ENCODE measurements at places on chromosomes 5 and 9.

- no peak for DNase-seq
These were observed 44.2 kb downstream of the SARDH start for GRCh38 chr9:133693703-133694529.

GRCh38 chr5:26026044-26026443, 1012.3 kb downstream of the CDH9 start:
- DNase-seq = no peak

- DNase-seq = no peak
These were observed 53.7 kb upstream of the VLDLR start for GRCh38 chr9:2567922-2568321.

GRCh38 chr5:139473105-139473504, 2.3 kb downstream of the SMIM33 start:
- no peak for DNase-seq

DNA sequence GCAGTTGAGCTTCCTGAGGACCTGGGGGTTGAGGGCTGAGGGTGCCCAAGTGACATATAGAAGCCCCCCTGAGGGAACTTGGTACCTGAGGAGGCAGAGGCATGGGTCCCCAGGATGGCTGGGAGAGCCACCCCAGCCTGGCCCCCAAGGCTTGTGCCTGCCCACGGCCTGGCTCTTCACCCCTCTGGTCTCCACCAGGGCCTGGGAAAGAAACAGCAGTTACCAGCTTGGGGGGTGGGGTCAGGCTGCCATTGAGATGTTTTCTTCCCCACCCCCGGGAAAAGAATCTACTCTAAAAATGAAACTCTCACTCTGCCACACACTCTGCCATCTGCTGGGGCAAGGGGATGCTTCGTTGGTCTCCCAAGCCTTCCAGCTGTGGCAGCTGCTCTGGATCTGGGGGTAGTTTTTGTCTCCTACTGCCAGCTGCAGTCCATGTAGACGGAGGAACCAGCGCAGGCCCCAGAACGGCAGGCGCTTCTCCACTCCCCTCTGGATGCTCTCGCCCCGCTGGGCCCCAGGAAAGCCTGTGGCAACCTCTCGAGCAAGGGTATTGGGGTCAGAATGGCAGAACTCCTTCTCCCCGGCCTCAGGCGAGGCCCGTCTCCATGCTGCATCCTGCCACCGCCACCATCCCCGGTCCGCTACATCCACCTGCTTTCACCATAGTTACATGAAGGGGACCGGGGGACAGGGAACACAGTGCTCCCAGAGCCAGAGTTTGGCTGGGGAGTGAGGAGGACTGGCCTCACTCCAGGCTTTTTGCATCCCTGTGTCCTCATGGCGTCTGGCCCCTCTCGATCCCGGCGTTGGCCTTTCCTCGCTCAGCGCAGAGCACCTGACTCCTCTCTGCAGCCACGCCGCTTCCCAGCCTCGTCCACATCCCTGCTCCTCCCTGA, 123.5 kb downstream of the DAB2IP start:
- DNase-seq = no peak

- DNase-seq = no peak
These were observed 62.5 kb downstream of the IPO11 start for GRCh38 chr5:62475072-62475471.

GRCh38 chr5:175494264-175495183, 16.2 kb downstream of the SFXN1 start:
- DNase-seq = no peak

GRCh38 chr9:5764130-5764868, 68.6 kb downstream of the ERMP1 start:
- DNase-seq = no peak

DNA sequence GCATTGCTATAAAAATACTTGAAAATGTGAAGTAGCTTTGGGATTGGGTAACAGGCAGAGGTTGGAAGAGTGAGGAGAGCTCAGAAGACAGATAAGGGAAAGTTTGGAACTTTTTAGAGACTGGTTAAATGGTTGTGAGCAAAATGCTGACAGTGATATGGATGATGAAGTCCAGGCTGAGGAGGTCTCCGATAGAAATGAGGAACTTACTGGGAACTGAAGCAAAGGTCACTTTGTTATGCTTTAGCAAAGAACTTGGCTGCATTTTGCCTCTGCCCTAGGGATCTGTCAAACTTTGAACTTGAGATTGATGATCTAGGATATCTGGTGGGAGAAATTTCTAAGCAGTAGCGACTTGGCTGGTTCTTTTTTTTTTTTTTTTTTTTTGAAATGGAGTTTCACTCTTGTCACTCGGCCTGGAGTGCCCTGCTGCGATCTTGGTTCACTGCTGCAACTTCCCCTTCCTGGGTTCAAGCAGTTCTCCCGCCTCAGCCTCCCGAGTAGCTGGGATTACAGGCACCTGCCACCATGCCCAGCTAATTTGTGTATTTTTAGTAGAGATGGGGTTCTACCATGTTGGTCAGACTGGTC, 998.9 kb downstream of the TLE1 start:
- DNase-seq = no peak

DNA sequence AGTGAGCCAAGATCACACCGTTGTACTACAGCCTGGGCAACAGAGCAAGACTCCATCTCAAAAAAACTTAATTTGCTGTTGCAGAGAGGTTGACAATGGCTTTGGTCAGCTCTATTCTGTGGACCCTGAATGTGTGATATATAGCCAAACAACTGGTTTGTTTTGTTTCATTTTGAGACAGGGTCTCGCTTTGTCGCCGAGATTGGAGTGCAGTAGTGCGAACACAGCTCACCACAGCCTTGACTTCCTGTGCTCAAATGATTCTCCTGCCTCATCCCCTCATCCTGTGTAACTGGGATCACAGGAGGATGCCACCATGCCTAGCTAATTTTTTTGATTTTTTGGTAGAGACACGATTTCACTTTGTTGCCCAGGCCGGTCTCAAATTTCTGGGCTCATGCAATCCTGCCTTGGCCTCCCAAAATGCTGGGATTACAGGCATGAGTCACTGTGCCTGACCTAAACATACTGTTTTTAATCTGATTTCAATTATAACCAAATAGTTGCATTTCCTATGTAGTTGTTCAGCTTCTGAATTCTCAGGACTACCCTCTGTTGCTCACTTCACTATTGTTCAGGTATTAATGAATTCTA, 9.8 kb downstream of the RNF183 start:
- DNase-seq = no peak

DNA sequence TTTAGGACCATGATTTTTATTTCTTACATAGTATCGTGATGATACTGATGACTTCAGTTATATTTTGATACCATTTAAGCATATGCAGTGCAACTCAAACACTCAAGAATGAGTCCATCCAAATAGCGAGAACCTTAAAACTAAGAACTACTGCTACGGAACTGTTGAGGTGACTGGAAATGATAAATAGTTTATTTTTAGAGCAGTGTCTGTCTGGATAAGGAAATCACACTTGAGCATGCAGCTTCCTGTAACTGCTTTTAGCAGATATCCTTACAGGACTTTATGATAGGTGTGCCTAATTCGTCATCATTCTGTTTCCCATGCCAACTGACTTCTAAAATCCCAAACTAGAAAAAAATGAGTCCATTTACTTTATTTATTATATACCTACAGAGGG, 85.5 kb downstream of the ADGRV1 start:
- no peak for DNase-seq

DNA sequence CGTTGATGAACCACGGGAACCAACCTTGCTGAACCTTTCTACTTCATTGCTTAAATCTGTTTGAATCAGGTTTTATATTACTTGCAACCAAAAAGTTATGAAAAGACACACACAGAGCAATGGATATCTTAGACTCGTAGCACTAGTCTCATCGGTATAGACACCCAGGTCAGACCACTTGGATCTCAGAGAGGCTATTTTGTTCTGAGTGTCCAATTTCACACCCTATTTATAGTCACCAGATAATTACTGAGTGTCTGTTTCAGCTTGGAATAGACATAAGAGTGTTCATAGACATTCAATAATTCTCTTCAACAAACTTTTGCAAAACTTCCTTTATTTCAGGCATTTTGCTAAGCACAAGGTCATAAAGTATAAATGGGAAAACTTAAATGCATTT, 145.4 kb upstream of the EGFLAM start:
- no peak for DNase-seq

- no peak for DNase-seq
These were observed 24.4 kb downstream of the ZNF474 start for GRCh38 chr5:122153774-122154173.

DNA sequence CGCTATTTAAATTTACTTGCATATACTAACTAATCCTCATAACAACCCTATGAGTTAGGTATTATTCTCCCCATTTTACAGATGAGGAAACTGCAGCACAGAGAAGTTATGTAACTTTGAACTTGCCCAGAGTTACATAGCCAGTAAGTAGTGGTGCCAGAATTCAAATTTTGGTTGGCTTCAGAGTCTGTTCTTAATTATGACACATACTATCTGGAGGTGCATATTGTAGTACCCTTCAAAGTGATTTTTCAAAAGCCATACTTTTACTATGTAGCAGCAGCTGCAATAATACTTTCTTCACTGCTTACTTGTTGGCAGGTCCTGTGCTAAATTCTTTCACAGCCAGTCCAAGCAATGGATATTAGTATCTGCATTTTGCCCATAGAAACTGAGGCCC, 16.4 kb downstream of the MAN2A1 start:
- no peak for DNase-seq

DNA sequence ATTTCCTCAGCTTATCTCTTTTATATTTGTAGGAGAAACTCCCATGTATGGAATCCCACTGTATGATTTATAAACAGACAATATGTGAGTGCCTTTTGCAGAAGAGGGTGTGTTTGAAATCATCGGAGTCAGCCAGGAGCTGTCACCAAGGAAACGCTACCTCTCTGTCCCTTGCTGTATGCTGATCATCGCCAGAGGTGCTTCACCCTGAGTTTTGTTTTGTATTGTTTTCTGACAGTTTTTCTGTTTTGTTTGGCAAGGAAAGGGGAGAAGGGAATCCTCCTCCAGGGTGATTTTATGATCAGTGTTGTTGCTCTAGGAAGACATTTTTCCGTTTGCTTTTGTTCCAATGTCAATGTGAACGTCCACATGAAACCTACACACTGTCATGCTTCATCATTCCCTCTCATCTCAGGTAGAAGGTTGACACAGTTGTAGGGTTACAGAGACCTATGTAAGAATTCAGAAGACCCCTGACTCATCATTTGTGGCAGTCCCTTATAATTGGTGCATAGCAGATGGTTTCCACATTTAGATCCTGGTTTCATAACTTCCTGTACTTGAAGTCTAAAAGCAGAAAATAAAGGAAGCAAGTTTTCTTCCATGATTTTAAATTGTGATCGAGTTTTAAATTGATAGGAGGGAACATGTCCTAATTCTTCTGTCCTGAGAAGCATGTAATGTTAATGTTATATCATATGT, 18.0 kb upstream of the CTSL start:
- no peak for DNase-seq

DNA sequence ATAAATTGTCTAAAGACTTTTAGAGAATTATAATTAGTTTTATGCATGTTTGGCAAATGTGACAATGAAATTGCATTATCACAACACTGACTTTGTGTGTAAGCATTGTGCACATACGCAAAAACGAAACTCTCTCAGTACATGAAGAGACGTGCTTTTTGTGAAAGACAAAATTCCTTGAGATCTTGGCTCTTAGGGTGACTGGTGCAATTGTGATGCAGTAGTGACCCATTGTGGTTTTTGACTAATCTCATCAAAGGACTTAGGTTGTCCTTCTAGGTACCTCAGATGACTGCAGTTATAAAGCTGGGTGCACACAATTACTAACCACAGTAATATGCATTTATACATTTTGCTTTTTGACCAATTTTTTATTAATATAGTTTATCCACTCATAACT, 25.3 kb upstream of the TYRP1 start:
- no peak for DNase-seq

- no peak for DNase-seq
These were observed 101.7 kb upstream of the MYO10 start for GRCh38 chr5:17037751-17038150.

DNA sequence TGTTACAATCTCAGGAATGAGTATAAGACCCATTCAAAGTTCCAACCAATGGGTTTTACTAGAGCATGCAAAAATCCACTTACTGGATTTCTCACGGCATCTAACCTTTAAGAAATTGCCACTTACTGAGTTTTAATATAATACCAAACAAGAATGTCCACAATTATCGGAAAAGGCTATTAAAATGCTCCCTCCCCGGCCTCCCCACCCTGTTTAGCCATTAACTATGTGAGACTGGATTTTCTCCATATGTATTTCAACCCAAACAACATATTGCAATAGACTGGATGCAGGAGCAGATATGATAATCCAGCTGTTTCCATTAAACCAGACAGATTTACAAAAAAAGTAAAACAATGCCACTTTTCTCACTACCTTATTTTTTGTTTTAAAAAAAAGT, 4.1 kb downstream of the AGTPBP1 start:
- no peak for DNase-seq

DNA sequence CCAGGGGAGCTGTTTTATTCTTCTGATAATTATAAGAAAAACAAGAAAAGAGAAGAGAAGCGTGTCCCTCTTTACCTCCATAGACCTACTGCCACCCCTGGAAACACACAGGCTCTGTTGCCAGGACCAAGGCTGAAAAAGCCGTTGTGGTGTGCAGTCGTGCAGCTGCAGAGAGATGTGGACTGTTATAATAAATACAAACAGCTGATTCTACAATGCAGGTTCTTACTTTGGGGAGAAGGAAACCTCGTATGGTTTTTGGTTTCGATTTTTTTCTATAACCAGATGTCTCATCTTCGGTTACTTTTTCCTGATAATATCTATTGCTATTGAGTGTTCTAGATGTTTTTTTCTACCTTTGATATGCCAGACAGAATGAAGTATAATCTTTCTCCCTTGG, 28.1 kb downstream of the FYB1 start:
- DNase-seq = no peak

All from stimulated activated CD8-positive, alpha-beta memory T cell treated with anti-CD3 and anti-CD28 coated beads, Interleukin-12 subunit alpha, Interleukin-12 subunit beta, amount 100 ng/mL, for 4 hours (primary cell).